ENCODE measurements at places on chromosomes 2 and 18. TPM values are rescaled to one million over a fixed set of nuclear protein-coding genes. Genes with fewer than 3 reads are reported as not detected.

MALT1 gene
- total RNA-seq: 22.7 TPM

AMER3 gene
- total RNA-seq: not detected

SKOR2 gene
- not detected for total RNA-seq

SEMA4F gene
- 3.5 TPM for total RNA-seq

DOCK10 gene
- total RNA-seq: 138 TPM

CPO gene
- total RNA-seq: not detected

DDX18 gene
- total RNA-seq: 157 TPM

NHEJ1 gene
- total RNA-seq: 22.8 TPM

LIMS3 gene
- total RNA-seq: not detected

Data from activated CD4-positive, alpha-beta T cell treated with anti-CD3 and anti-CD28 coated beads, Interleukin-2, amount 10 ng/mL, durations not matched to agents 24 days and 14 days (primary cell).